ENCODE measurements at places on chromosomes 16 and 17. TPM values are rescaled to one million over a fixed set of nuclear protein-coding genes. Genes with fewer than 3 reads are reported as not detected.

GRCh38 chr16:55120826-55121225, 190.2 kb downstream of the IRX5 start:
- no peaks in the 10 kb centered on the region for H3K4me1 ChIP-seq
- no peak for DNase-seq
- H3K27ac ChIP-seq: no peak overlapping the region
- H3K4me3 ChIP-seq: no peak overlapping the region
- no peaks in the 10 kb centered on the region for H3K36me3 ChIP-seq

GRCh38 chr17:10357768-10358167, 15.0 kb downstream of the MYH13 start:
- H3K4me3 ChIP-seq: no peak overlapping the region
- no peaks in the 10 kb centered on the region for H3K4me1 ChIP-seq
- no peak for DNase-seq
- no peaks in the 10 kb centered on the region for H3K36me3 ChIP-seq
- H3K27me3 ChIP-seq: peaks cover 22% of the 10 kb centered on the region

GRCh38 chr16:55073830-55074229, 143.2 kb downstream of the IRX5 start:
- H3K36me3 ChIP-seq: no peaks in the 10 kb centered on the region
- peaks cover 21% of the 10 kb centered on the region for H3K27me3 ChIP-seq
- no peak for DNase-seq

- H3K36me3 ChIP-seq: no peaks in the 10 kb centered on the region
- peaks cover 41% of the 10 kb centered on the region for H3K4me1 ChIP-seq
- H3K27me3 ChIP-seq: peaks cover 15% of the 10 kb centered on the region
- peak overlapping the region; percentile 26 for H3K27ac ChIP-seq
- H3K4me3 ChIP-seq: no peak overlapping the region
Measured at GRCh38 chr17:48213797-48214196, 106.2 kb downstream of the SNX11 start.

TAT gene
- not detected for total RNA-seq

QPRT gene
- 106 TPM for total RNA-seq

SERPINF2 gene
- total RNA-seq: 68.6 TPM

DNA sequence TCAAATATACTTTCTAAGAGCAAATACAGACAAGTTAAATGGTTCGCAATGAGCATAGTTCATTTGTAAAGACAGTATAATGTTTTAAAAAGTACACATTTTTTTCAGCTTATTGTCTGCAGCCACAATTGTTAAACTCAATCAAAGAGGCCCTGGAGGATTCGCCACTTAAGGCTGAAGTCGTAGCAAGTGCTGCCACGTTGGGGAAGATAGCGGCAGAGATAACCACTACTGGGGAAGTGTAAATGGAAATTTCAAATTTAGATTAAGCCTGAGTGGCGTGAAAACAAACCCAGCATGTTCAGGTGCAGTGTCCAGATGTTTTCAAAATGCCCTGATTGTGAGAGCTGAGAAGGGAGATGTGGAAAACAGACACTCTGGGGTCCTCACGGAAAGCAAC, 8.4 kb downstream of the PMP22 start:
- peaks cover 61% of the 10 kb centered on the region for H3K27me3 ChIP-seq
- no peak for DNase-seq
- no peak overlapping the region for H3K27ac ChIP-seq
- H3K36me3 ChIP-seq: no peaks in the 10 kb centered on the region
- no peak overlapping the region for H3K4me3 ChIP-seq
- no peaks in the 10 kb centered on the region for H3K4me1 ChIP-seq

GRCh38 chr17:4498461-4499397, at the start of gene SPNS2:
Gene SPNS2 (plus strand): TSS chr17:4498881. CDS start chr17:4499048, 167 bp downstream.
- H3K4me3 ChIP-seq: peak within 1 kb of the TSS; percentile 67
- H3K4me1 ChIP-seq: peaks cover 13% of the 10 kb centered on the region
- DNase-seq: peak; percentile 40
- no peaks in the 10 kb centered on the region for H3K36me3 ChIP-seq
- peak within 1 kb of the TSS; percentile 33 for H3K27ac ChIP-seq

SAMD14 gene
- 6.0 TPM for total RNA-seq
